ENCODE measurements at places on chromosomes 3 and 15.

DNA sequence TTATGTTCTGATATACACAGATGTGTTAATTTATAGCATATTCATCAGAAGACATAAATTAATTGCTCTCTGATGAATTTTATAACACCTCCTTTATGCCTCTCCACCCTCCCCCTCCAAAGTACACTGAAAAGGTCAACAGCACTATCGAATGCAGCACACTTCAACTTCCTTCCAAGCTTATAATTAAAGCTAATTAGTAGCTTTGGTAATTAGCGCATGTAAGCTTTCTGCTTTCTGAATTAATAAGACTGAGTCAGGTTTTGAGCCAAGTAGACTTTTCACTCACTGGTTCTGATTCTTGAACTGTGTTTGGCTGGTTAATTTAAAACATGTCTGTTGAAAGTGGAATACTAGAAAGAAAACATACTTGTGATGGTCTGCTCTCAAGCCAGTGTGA lies 760.8 kb upstream of the CFAP20DC start:
- no peak for DNase-seq

GRCh38 chr15:62296756-62297507 lies 131.8 kb upstream of the C2CD4B start:
- DNase-seq = no peak

DNA sequence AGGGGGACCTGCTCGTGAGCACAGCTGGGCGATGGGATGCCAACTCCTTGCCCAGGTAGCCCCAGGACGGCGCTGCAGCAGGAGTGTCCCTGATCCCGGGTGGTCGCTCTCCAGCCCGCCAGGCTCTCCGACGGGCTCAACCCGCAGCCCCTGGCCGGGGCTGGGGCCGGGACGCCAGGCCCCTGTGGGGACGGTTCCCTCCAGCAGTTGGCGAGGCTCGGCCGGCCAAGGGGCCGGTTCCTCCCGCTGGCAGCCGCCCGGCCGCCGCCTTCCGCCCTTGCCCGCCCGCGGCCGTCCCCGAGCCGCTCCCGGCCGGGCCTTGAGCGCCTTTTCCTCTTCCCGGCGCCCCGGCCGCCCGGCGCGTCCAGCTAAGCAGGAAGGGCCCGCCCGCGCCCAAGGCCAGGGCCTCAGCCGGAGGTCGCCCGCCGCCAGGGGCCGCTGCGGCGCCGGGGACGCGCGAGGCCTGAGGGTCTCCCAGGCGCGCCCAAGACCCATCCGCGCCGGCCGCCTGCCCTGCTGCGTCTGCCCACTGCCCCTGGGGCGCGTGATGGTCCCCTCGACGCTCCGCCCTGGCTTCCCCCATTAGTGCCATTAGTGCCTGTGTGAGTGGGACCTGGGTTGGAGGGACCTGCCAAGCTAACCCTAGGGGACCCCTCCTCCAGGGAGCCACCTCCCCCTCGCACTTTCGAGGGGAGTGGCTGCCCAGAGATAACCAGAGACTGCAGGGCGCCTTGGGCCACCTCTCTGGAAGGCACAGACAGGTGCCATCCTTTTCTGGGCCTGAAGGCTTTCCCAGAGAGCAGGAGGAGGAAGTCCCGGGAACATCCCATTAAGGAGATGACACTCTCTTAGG lies 106.4 kb downstream of the FBLN2 start:
- DNase-seq = peak; percentile 45

DNA sequence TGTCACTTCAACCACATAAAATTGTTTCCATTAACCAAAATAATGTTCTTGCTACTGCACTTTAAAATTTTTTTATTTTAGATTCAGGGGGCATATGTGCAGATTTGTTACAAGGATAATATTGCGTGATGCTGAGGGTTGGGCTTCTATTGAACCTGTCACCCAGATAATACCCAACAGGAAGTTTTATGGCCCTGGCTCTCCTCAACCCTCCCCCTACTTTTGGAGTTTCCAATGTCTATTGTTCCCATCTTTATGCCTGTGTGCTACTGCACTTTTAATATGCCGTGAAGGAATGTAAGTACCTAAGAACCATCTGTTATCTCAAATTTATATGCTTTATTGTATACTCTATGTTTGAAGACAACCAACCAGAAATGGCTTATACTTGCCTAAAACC lies 42.0 kb upstream of the IMPG2 start:
- DNase-seq = no peak

DNA sequence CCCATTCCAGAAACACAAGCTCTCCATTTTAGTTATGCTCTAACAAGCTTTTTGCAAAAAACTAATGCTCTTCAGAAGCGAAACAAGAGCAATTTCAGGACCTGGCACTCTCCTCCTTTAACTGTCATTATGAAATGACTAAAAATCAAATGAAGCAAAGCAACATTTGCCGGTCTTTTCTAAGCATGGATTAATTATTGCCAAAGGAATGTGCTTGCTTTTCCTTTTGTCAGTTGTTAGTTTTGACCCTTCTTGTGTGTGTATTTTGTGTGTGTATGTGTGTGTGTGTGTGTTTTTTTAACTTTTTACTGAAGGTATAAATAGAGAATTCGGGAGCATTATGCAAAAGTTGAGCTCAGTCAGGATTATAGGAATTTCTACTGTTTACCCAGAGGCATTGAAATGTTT lies 509.1 kb downstream of the TUSC7 start:
- no peak for DNase-seq

DNA sequence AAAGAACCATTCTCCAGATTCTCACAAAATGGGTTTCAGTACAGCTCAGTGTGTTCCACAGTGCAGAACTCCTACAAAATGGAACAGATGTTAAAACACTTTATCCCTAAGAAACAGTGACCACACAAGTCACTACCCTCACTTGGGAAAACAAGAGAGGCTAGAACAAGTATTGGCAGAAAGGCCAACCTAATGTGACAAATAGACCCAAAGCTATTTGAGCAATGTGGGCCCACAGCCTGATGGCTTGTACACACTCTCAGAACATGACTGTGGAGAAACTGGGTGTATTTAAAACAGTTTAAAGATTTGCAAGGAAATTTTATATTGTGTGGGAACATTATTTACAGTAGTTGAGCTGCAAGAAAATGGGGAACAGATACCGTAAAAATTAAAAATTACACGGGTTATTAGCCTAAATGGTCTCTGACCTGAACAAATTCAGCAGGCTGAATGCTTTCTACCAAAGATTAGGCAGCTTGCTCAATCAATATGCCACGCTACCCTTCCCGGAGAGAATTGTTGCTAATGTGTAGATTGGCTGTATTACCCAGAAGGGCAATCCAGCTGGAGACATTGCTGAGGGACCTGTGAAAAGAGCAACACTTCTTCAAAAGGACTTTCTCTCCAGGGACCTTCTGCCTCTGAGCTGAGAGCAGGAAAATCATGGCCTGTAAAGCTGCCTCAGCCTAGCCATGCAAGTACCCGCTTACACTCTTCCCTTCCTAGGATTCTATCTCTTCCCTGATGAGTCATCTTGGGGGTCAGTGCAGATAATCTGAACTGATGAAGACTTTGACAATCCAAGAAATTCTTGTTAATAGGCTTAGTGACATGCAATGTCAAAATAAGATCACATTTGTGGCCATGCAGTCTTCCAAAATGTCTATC lies 97.1 kb downstream of the STRIT1 start:
- DNase-seq = no peak

DNA sequence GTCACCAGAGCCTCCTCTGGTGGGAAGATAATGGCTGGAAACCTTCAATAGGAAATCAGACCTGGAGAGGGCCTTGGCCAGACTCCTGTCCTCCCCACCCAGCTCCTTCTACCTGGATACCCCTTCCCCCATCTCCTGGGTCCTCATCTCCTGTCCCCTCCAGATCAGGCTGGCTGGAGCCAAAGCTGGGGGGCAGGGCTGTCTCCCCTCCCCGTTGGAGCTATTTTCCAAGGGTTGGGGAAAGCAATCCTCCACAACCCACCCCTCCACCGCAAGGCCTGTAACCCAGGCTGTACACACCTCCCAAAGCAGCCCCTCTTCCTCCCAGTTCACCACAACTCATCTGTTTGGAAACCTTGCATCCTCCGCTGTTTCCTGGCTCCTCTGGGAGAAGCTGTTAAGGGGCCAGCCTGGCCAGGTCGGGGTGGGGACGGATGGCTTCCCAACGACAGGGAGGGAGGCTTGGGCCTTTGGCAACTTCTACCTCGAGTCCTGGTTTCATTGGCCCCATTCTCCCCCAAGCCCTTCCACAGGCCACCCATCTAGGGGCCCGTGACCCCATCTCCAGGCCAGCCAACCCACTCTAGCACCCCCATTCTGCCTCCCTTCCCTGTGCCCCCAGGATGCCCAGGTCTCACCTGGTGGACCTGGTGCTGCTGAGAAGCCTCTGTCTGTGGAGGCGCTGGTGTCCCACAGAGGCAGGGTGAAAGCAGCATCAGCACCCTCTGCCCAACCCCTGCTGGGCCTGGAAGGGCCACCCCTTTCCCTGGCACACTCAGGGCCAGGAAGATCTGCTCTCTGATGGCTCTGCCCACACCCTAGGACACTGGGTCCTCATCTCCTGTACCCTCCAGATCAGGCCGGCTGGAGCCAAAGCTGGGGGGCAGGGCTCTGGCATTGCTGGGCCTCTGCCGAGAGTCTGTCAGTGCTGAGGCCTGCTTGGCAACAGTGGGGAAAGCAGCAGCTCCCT lies 22.1 kb upstream of the GOLGA6C start:
- DNase-seq = no peak

DNA sequence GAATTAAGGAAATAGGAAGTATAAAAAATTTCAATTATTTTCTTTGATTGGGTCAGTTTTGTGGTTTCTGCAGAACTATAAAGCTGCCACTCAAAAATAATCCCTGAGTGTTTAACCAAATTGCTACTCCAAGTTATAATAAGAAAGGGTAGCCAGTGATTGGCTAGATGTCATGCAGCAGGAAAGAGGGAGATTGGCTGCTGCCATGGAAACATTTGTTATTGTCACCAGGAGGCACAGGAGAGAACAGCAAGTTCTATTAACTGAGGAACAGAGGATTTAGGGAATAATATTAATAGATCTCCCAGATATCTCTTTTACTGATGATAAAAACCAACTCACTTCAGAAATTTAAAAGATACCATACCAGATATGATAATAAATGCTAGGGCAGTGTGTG lies 42.6 kb downstream of the CLDN1 start:
- no peak for DNase-seq

GRCh38 chr3:50620820-50621219 lies 3.9 kb downstream of the MAPKAPK3 start:
- no peak for DNase-seq

GRCh38 chr3:188037965-188038581 lies 115.9 kb upstream of the LPP start:
- peak; percentile 24 for DNase-seq

- no peak for DNase-seq
These were observed 539.7 kb downstream of the DIPK2A start for GRCh38 chr3:144511346-144511745.

- no peak for DNase-seq
These were observed 72.2 kb upstream of the LMOD3 start for GRCh38 chr3:69194431-69195165.

- DNase-seq = no peak
These were observed 13.9 kb upstream of the RHO start for GRCh38 chr3:129514563-129514962.

DNA sequence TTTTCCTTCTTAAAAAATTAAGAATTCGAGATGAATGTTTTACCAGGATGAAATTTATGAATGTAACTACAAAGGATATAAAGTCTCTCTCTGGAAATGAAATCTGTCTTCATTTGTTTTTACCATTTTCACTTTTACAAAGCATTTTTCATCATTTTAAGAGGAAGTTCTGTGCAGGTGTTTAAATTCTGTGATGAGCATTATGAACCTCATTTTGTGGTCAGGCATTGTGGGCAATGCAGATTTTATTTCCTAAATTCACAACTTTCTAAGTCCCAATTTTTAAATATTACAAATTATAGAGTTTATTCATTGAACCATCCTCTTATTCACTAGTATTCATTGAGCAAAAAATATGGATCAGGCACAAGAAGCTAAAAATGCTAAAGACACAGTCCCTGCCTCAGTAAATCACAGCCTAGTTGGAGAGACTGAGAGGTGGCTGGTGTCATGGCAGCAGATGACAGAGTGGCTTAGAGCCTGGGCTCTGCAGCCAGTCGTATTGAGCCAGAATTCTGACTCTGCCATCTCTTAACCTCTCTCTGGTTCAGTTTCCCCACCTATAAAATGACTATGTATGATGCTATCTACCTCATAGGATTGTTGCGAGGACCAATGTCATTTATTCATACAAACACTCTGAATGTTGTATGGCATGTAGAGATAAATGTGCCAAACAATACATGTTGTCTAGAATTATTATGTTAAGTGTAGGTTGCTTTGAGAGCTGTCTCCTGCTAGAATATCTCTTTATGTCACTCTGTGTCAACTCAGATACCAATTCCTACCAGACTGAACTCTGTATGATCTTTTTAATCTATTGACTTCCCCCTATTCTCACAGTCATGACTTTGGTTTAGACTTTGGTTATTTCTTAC lies 7.5 kb upstream of the TGFBR2 start:
- no peak for DNase-seq

- DNase-seq = no peak
These were observed 42.0 kb downstream of the WDR49 start for GRCh38 chr3:167611718-167612117.

- DNase-seq = no peak
These were observed 1034.4 kb downstream of the TUSC7 start for GRCh38 chr3:117743993-117744392.

GRCh38 chr15:53758412-53758811 lies 1.1 kb downstream of the WDR72 start:
- no peak for DNase-seq

DNA sequence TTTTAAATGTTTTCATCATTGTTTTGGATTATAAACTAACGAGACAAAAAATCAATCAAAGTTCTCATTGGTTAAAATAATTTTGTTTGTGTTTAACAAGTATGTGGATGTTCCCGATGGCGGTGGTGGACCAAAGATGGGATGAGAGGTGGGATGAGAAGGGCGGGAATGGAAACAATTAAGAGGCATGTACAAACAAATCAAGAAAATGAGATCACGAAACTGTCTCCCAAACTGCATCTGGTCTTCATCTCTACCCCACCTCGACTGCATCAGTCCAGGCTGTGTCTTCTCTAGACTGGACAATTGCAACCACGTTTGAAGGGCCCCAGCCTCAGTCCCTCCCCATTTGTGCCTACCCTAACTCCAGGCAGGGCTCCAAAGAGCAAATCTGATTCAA lies 56.1 kb downstream of the SLC12A8 start:
- DNase-seq = peak; percentile 54

- DNase-seq = peak; percentile 14
These were observed 40.2 kb downstream of the PBRM1 start for GRCh38 chr3:52645549-52645948.

All from DMS53 (cell line).